Activated T-helper 1 cell treated with anti-CD3 and anti-CD28 coated beads, Interleukin-2, amount 50 U/mL, for 16 hours (primary cell): ENCODE measurements at places on chromosomes 1 and 21.

DNA sequence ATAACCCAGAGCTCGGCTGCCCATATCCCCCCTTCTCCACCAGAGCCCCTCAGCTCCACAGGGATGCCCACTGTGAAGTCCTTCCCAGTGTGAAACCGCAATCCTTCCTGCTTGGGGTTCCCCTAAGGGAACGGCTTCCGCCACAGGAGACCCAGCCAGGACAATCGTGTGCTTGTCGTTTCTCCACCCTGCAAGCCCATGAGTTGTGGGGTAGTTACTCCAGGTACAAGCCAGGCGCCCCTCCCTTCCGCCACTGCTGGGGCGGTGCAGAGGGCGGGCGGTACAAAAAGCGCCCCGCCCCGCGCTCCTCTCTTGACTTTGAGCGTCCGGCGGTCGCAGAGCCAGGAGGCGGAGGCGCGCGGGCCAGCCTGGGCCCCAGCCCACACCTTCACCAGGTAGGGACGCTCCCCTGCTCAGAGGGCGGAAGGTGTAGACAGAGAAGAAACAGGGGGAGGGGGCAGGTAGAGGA lies at the start of gene TINAGL1:
TINAGL1 (plus strand) TSS at position 315 of the 469 bp plus-strand sequence. CDS start 634 bp downstream, outside the sequence.
- no peak for DNase-seq

GRCh38 chr1:244296003-244296402 lies 155.7 kb downstream of the ADSS2 start:
- no peak for DNase-seq

DNA sequence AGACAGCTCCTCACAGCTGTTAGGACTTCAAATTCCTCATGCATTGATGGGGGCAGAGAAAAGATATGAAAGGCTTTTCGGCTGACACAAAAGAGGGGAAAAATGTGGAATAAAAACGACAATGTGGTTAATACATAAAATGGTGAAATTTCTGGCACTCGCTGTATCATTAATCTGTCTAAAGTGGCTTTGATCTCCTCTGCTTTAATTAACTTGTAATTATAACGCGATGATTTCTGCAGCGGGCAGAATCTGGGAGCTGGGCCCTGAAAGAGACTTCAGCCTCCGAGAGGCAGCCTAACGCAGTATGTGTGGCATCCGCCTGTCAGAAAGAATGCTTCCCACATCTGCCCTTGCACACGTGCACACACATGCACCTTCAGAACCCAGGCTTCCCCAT lies 144.1 kb upstream of the IGSF21 start:
- no peak for DNase-seq

DNA sequence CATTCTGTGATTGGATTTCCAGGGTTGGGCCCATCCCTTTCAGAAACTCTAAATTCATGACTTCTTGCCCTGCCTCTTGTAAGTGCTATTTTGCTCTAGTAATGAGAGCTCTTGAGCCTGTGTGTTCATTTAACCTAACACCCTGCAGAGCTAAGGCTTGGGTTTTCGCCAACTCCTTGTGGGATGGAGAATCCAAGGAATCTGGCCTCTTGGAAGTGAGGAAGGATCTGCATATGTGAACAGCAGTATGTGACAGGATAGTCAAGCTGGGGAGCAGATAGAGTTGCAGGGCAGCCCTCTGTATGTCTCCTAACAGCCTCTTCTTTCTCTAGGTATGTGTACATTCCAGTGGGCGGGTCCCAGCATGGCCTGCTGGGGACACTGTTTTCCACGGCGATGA lies 258.9 kb downstream of the HHAT start:
- no peak for DNase-seq

DNA sequence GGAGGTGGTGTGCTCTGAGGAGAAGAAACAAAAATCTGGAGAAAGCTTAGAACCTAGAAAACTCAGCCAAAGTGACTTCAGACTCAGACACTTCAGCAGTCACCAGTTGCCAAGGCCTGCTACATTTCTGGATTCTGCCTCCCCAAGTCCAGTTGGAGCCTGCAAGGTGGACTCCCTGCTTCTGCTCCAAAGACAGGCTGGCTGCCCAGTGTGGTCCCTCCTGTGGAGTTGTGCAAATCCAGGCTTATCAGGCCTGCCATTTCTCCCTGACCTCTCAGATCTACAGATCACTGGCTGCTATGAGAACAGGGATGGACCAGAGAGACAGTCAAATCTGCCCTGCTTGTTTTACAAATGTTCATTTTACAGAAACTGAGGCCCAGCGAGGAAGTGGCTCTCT lies 9.9 kb downstream of the CACHD1 start:
- DNase-seq, result no peak

DNA sequence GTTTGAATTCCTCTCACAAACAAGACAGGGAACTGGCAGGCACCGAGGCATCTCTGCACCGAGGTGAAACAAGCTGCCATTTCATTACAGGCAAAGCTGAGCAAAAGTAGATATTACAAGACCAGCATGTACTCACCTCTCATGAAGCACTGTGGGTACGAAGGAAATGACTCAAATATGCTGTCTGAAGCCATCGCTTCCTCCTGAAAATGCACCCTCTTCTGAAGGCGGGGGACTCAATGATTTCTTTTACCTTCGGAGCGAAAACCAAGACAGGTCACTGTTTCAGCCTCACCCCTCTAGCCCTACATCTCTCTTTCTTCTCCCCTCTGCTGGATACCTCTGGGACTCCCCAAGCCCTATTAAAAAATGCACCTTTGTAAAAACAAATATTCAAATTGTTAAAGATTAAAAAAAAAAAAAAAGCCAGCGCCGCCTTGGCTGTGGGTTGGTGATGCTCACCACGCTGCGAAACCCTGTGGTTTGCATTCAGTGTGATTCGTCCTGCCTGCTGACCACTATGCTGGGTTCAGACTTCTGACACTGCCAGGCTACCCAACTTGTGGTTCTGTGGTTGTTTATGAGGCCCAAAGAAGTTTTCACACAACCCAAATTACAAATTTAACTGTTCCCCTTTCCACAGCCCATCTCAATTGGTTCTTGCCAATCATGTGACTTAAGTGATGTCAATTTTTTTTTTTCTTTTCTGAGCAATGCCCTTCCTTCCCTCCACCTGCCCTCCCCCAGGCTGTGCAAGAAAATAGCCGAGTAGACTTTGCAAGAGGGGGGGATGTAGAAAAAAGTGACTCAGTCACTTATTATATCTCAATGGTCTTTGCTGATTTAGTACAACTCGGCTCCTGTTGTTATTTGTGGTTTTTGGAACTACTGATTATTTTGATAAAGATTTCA lies at the start of gene RUNX1:
RUNX1 (minus strand) TSS at position 597 of the 912 bp plus-strand sequence.
- peak; percentile 38 for DNase-seq

GRCh38 chr1:45833361-45833760 lies 29.9 kb downstream of the MAST2 start:
- DNase-seq, result no peak

DNA sequence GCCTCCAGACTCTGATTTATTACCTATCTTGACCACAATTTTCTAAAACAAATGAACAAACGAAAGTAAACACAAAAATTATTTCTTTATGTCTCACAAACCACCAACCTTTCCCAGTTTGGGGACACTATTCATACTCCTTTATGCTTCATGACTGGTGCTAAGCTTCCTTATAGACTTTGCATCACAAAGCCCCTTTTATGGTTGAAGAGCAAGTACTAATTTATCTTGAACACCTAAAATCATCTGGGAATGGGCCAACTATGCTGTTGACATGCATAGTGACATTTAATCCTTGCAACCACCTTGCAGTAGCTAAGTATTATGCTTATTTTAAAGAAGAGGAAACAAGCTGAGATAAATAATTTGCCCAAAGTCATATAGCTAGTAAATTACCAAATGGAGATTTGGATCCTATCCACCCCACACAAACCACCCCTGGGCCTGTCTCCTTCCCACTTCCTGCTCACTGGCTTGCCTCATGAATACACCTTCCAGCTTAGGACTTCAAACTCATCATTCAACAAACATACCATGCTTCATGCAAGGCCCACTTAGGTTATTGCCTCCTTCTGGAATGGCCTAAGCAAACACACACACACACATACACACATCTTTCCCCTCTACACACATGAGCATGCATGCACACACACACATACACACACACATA lies 192.2 kb downstream of the PLPP3 start:
- no peak for DNase-seq

DNA sequence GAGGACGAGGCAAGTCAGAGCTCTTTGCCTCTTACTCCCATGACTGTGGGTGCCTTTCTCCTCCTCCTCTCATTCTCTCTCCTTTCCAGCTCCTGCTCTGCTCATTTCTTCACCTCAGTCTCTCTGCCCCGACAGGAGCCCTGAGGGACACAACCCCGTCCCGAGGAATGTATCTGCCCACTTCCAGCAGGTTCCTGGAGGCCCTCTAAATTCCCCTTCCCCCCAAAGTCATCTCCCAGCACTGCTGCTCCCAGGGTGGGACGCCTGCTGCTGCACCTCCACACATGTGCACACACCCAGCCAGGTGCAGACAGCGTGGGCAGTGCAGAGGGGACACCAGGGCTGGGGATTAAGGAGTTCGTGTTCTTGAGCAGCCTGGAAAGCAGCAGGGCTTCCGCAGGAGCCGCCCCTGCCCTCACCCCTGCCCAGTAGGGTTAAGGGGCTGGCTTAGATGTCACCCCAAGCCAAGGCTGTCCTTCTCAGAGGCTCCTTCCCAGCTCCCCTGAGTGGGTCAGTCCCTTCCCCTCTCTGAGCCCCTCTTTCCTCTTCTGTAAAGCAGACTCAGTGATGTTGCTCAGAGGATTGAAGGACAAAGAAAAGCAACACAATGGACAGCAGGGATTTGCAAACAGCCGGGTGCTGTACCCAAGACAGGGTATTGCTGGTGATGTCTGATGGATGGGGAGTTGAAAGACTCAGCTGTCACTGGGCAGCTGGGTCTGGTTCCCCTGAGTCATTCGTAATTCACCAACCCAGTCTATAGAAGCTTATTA lies 346.0 kb downstream of the MATN1 start:
- no peak for DNase-seq

GRCh38 chr1:8002329-8002910 lies 23.7 kb downstream of the ERRFI1 start:
- no peak for DNase-seq

- DNase-seq, result no peak
These were observed 5.3 kb downstream of the PLXNA2 start for GRCh38 chr1:208238710-208239472.

DNA sequence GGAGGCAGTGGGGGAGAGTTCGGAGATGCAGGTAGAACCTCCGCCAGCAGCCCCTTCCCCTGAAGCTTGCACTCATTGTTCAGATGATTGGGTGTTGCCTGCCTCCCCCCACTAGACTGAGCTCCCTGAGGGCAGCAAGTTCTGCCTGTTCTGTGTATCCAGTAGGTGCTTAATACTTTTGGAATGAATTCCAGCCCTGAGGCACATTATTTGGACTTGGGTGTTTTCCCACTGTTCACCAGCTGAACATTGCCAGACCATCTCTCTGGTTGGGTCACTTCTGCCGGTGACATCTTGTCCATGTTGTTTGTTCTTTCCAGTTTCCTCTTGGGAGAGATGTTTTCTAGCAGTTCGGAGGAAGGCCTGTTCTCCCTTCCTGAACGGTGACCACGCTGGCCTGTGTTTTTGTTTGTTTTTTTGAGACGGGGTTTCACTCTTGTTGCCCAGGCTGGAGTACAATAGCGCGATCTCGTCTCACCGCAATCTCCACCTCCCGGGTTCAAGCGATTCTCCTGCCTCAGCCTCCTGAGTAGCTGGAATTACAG lies 48.7 kb downstream of the SPSB1 start:
- no peak for DNase-seq

- DNase-seq, result no peak
These were observed 2.6 kb downstream of the IRF2BP2 start for GRCh38 chr1:234607109-234608024.

DNA sequence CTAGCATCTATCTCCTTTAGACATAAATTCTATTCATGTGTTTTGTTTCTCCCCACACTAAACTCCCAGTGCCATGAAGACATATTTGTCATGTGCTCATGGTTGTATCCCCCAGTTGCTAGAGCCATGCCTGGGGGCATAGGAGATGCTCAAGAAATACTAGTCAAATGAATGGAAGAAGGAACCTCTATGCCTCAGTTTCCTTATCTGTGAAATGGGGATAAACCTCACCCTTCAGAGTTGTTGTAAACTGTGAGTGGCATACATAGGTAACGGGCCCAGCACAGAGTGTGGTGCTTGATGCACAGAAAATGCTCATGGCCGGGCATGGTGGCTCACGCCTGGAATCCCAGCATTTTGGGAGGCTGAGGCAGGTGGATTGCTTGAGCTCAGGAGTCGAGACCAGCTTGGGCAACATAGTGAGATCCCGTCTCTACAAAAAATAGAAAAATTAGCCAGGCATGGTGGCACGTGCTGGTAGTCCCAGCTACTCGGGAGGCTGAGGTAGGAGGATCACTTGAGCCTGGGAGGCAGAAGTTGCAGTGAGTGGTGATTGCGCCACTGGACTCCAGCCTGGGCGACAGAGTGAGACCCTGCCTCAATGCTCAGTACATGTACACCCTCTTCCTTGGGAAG lies 8.7 kb downstream of the LDLRAD2 start:
- no peak for DNase-seq

- DNase-seq, result no peak
These were observed 351.5 kb upstream of the ZP4 start for GRCh38 chr1:238242181-238242580.

- DNase-seq, result no peak
These were observed 613.9 kb downstream of the PLA2G4A start for GRCh38 chr1:187442603-187443002.

DNA sequence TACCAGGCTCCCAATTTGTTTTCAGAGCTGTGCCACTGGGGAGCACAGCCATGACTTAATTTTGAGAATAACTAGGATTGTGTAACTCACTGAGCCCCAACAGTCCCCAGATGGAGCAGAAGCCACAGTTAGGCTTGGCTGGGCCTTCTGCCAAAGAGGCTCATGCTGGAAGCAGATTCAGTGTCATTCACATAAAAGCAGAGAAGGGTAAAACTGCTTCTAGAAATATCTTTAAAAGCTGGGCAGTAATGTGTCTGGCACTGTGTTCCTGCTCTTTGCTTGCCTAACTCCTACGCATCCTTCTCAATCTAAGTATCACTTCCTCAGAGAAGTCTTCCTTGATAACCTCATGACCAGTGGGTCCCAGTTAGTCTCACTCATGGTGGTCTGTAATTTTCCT lies 20.3 kb downstream of the STK40 start:
- DNase-seq, result no peak

DNA sequence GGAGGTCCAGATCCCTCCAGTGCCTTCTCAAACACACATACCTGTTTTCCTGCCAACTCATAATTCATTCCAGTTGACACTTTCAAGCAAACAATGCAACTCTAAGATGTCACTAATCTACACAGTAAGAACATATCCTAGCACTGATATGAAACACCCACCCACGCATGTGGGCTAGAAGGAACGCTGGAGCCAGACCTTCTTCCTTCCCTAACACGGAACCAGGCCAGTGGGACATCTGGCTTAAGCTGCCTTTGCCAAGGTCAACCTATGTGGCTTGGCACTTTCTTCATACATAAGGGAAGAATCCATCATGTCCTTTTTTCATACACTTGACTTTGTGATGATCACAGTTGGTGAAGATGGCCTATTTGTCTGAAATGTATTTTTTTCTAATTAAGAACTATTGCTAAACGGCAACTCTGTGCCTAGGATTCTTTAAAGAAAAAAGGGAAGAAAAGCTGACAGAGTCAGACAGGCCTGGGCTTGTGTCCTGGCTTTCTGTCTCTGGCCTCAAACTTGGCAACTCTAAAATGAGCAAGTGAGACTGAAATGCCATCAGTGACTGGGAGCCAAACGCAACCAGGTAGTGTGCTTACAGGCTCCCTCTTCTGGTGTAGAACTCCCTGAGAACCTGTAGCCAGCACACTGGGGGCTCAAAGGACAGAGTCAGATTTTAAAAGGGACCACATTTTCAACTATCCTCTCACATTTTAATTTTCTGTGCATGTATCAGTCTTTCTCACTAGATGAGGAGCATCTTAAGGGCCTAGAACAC lies 92.6 kb upstream of the BEND5 start:
- DNase-seq, result no peak

- no peak for DNase-seq
These were observed 198.6 kb downstream of the SDCCAG8 start for GRCh38 chr1:243454328-243454997.
